ENCODE measurements at places on chromosomes 12 and 14. TPM values are rescaled to one million over a fixed set of nuclear protein-coding genes. Genes with fewer than 3 reads are reported as not detected.

GRCh38 chr12:93783832-93784231 is 106.7 kb downstream of the CRADD start:
- no peak for DNase-seq

DNA sequence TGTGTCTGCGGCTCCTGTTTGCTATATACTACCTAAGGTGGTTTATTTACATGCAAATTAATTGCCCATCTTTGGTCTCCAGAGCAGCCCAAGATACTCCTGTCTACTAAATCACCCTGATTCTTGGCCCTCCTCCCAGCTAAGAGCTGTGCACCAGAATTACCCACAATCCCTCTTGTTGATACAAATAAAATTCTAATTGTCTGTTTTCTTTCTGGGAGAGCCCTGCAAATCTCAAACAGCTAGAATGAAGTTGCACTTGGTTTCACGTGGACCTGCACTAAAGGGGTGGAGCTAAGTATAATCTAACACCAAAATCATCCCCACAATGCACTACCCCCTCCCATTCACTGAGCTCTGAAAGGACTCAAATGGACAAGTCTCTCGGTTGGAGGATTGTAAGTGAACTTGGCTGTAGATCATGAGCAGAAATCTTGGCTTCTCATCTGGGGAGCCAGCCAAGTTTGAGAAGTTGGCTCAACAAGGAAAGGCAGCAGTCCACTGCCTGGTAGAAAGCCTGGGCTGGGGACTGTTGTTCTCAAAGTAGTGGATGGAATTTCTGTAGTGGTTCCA is 6.6 kb downstream of the MAX start:
- peak; percentile 43 for DNase-seq

DNA sequence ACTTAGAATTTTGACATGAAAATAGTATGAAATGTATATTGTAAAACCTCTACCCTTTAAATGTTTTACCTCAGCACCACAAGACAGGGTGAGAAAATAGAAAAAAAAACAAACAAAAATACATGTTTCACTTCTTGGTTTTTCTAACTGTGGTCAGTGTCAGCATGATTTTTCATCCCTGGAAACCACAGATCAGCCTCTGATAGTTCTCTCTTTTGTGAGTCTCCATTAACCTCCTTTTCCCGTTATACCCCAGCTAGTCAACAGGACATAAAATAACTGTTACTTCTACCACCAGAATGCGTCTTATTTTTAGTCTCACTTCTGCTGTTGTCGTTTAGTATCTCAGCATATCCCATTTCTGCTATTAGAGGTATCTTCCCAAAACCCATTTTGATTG is 48.3 kb upstream of the KCNMB4 start:
- no peak for DNase-seq

DNA sequence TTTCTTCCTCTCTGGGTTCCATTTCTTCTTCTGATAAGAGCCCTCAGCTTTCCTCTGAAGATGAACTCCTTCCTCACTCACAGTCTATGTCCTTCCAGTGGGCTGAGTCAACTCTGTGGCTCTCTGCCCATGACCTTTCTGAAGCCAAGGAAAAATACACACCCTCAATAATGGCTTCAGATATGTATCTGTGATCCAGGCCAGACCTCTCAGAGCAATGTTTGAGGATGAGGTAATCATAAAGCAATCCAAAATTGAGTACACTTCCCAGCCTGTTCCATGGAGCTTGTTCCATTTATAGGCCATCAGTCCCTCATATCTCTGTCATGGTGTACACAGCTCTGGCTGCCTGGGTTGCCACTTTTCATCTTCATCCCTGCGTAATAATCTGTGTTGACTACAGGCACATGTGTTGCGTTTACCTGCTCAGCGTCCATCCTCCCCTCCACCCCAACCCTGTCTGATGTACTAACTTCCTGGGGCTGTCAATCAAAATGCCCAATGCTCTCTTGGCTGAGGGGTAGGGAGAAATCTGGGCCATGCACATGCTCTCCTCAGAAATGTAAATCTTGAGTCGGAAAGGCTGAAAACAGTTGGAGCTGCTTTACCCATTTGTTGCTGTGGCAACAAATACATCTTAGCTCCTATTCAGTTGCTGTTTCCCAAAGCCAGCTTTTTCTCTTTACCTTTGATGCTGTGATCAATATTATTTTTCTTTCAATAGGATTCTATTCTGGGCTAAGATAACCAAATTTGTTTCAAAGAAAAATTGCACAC is 377.8 kb upstream of the TMEM132C start:
- no peak for DNase-seq

FBXL14 gene
- 40.8 TPM for total RNA-seq

ACTR10 gene
- 53.8 TPM for total RNA-seq

PLCZ1 gene
- not detected for total RNA-seq

MYH7 gene
- total RNA-seq, result not detected

Measured in left colon (tissue), 2 donors.